ENCODE measurements at places on chromosomes 2 and 18.

- H3K27me3 ChIP-seq = no peaks in the 10 kb centered on the region
- no peak overlapping the region for H3K4me3 ChIP-seq
- no peak overlapping the region for H3K27ac ChIP-seq
- no peaks in the 10 kb centered on the region for H3K36me3 ChIP-seq
- no peak for DNase-seq
These were observed 97.3 kb upstream of the ST3GAL5 start for GRCh38 chr2:85986121-85986520.

GRCh38 chr2:224669449-224669848 lies 46.7 kb downstream of the CCDC195 start:
- H3K27me3 ChIP-seq = no peaks in the 10 kb centered on the region
- H3K36me3 ChIP-seq = no peaks in the 10 kb centered on the region
- no peak overlapping the region for H3K4me3 ChIP-seq
- DNase-seq = no peak
- no peak overlapping the region for H3K27ac ChIP-seq
- H3K4me1 ChIP-seq = no peaks in the 10 kb centered on the region

DNA sequence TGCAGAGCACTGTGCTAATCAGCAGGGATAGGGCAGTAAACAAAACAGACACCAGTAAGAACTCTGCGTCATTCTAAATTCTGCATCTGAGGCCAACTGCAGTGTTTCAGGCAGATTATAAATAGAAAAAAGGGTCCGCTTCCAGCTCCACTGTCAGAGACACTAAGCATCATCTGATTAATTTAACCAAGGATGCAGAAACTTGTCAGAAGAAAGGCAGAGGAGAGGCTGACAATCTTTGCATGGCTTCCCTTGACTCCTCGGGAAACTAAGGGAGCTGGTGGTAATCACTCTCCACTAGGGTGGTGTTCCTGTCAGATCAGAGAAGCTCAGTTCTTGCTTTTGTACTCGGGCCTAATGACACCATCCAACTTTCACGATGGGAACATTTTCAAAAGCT lies 123.5 kb downstream of the DNAH6 start:
- H3K4me3 ChIP-seq = no peak overlapping the region
- no peaks in the 10 kb centered on the region for H3K27me3 ChIP-seq
- H3K36me3 ChIP-seq = no peaks in the 10 kb centered on the region
- H3K27ac ChIP-seq = no peak overlapping the region
- no peak for DNase-seq
- no peaks in the 10 kb centered on the region for H3K4me1 ChIP-seq

GRCh38 chr2:241659150-241659739 lies 21.8 kb downstream of the ATG4B start:
- H3K36me3 ChIP-seq = peaks cover 8% of the 10 kb centered on the region
- no peaks in the 10 kb centered on the region for H3K27me3 ChIP-seq
- H3K4me3 ChIP-seq = no peak overlapping the region
- no peak overlapping the region for H3K27ac ChIP-seq

DNA sequence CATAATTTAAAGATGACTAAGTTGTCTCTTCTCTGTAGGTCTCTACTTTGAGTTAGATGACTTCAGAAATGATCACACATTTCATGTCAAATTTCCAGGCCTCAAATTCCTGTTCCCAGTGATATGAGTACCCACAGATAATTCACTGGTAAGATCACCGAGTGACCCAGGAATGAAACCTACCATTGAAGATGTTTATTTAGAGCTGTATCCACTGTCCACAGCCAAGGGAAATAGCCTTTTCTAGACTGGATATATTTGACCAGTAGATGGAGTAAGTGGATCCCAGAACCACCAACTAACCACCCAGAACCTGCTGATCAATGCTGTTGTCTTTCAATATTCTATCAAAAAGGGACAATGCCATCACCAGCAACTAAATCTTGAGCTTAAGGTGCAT lies 238.8 kb downstream of the SLC8A1 start:
- no peaks in the 10 kb centered on the region for H3K36me3 ChIP-seq
- no peaks in the 10 kb centered on the region for H3K4me1 ChIP-seq
- H3K27me3 ChIP-seq = no peaks in the 10 kb centered on the region
- H3K27ac ChIP-seq = no peak overlapping the region
- no peak for DNase-seq
- no peak overlapping the region for H3K4me3 ChIP-seq

DNA sequence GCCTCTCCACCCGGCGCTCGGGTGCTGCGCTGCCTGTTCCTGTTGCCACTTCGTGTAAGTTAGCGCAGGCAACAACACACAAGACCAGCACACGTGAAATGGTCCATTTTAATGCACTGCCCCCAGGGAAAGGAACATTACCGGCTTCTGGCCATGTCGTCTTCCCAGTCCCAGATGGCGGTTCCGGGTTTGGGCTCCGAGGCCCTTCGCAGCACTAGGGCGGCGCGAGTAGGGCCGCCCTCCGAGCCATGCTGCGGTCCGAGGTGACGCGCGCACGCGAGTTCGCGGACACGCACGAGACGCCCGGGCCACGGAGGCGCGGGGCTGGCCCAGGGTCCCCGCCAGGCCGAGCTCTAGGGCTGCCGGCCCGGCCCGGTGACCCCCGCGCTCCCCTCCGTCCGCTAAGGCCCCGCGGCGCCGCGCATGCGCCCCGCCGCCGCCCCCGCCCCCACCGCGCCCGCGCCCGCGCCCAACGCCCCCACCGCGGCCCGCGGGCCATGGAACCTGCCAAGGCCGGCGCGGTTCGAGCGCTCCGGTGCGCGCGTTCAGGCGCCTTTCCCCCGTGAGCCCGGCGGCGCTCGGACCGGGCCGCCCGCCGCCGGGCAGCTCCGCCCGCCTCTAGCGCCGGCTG lies 367 bp upstream of the ZNF236 start:
- H3K27me3 ChIP-seq = no peaks in the 10 kb centered on the region
- H3K27ac ChIP-seq = peak overlapping the region; percentile 84
- no peaks in the 10 kb centered on the region for H3K36me3 ChIP-seq

DNA sequence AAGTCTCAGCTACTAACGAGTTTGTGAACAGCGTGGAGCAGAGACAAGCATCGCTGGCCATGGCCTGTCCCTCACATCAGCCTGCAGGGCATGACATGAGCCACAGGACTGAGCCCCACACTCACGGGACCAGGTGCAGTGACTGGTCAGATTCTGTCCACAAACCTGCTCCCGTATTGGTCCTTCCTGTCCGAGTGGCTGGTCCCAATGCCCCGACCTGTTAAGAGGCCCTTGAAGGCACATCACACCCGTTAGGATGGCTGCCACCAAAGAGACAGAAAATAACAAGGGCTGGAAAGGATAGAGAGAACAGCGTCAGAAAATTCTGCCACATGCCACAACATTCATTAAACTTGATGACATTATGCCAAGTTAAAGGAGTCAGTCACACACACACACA lies 403.2 kb upstream of the MYT1L start:
- H3K4me1 ChIP-seq = no peaks in the 10 kb centered on the region
- H3K27me3 ChIP-seq = no peaks in the 10 kb centered on the region
- no peaks in the 10 kb centered on the region for H3K36me3 ChIP-seq
- DNase-seq = no peak

GRCh38 chr2:122263746-122264145 lies 508.3 kb downstream of the TSN start:
- no peak overlapping the region for H3K4me3 ChIP-seq
- no peak for DNase-seq
- H3K36me3 ChIP-seq = no peaks in the 10 kb centered on the region
- no peak overlapping the region for H3K27ac ChIP-seq
- H3K4me1 ChIP-seq = no peaks in the 10 kb centered on the region
- no peaks in the 10 kb centered on the region for H3K27me3 ChIP-seq

- H3K4me3 ChIP-seq = no peak overlapping the region
- peaks cover 1% of the 10 kb centered on the region for H3K27me3 ChIP-seq
- no peak for DNase-seq
- no peak overlapping the region for H3K27ac ChIP-seq
These were observed 151.1 kb downstream of the GALNT1 start for GRCh38 chr18:35732636-35733035.

DNA sequence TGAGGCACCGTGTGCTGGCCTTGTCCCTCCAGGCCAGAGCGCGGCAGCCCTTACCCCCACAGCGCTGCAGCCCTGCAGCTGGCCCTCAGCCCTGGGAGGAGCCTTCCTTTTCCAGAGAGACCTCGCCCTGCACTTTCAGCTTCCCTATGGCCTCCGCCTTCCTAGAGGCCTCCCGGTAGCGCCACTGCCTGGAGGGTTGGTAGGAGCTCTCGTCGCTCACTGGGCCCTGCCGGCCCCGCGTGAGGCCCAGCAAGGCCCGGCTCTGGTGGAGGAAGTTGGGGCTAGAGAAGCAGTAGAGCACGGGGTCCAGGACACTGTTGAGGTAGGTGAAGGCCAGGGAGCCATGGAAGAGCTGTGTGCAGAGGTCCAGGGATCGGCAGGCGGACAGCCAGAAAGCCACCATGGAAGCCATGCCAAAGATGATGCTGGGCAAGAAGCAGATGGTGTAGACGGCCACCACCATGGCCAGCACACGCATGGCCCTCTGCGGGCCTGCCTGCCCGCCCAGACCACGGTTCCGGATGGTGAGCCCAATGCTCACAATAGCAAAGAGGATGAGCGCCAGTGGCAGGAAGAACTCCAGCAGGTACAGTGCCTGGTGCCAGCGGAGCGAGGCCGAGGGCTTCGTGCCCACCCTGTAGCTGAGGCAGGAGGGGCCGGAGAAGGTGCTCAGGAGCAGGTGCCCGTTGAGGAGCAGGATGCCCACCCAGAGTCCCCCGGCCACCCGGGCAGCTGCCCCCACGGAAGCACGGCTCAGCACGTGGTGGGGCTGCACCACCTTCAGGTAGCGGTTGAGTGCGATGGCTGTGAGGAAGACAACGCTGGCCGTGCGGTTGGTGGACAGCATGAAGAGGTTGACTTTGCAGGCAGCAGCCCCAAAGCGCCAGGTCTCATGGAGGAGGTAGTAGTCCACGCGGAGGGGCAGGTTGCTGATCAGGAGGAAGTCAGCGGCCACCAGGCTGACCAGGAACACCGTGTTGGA lies 821 bp downstream of the OXER1 start:
- no peaks in the 10 kb centered on the region for H3K4me1 ChIP-seq
- H3K27ac ChIP-seq = no peak overlapping the region
- no peaks in the 10 kb centered on the region for H3K36me3 ChIP-seq
- H3K27me3 ChIP-seq = no peaks in the 10 kb centered on the region
- no peak for DNase-seq

DNA sequence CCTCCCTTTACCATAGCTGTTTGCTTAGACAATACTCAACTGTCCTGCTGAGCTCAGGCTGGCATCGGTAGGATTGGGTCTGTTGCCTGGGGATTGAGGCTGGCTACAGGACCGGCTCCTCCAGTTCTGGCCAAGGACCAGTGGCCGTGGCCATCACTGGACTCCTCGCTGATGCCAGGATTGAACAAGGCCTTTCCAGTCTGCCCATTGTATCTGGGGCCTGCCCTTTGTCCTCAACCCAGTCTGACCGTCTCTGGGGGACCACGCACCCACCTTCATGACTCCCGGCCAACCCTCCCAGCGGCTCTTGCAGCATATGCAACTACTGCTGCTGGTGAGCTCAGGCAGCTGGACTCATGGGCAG lies 28.7 kb downstream of the SH2D6 start:
- no peaks in the 10 kb centered on the region for H3K4me1 ChIP-seq
- no peak overlapping the region for H3K4me3 ChIP-seq
- no peak overlapping the region for H3K27ac ChIP-seq
- H3K36me3 ChIP-seq = no peaks in the 10 kb centered on the region

- H3K4me3 ChIP-seq = no peak overlapping the region
- H3K27me3 ChIP-seq = no peaks in the 10 kb centered on the region
- no peak overlapping the region for H3K27ac ChIP-seq
- H3K4me1 ChIP-seq = no peaks in the 10 kb centered on the region
- no peak for DNase-seq
These were observed 286.8 kb downstream of the ARL6IP6 start for GRCh38 chr2:153005071-153005730.

DNA sequence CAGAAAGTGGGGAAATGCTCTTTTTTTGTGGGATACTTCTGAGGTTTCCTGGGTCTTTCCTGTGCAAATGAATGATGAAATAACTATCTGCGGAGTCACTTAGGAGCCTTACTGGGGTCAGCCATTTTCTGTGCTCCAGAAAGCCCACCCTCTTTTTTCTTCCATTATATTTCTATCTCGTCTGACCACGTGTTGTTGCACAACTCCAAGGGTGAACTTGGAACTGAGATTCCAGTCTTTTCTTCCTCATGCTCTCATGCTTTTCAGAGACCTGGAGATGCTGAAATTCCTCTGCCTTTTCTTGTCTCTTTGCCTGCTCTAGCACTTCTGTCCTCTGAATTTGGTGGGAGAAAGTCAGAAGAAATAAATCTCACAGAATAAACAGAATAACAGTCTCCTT lies 4.8 kb upstream of the SCYGR5 start:
- no peak overlapping the region for H3K4me3 ChIP-seq
- H3K27ac ChIP-seq = no peak overlapping the region
- no peak for DNase-seq
- H3K4me1 ChIP-seq = no peaks in the 10 kb centered on the region
- H3K27me3 ChIP-seq = peaks cover 1% of the 10 kb centered on the region
- H3K36me3 ChIP-seq = no peaks in the 10 kb centered on the region

DNA sequence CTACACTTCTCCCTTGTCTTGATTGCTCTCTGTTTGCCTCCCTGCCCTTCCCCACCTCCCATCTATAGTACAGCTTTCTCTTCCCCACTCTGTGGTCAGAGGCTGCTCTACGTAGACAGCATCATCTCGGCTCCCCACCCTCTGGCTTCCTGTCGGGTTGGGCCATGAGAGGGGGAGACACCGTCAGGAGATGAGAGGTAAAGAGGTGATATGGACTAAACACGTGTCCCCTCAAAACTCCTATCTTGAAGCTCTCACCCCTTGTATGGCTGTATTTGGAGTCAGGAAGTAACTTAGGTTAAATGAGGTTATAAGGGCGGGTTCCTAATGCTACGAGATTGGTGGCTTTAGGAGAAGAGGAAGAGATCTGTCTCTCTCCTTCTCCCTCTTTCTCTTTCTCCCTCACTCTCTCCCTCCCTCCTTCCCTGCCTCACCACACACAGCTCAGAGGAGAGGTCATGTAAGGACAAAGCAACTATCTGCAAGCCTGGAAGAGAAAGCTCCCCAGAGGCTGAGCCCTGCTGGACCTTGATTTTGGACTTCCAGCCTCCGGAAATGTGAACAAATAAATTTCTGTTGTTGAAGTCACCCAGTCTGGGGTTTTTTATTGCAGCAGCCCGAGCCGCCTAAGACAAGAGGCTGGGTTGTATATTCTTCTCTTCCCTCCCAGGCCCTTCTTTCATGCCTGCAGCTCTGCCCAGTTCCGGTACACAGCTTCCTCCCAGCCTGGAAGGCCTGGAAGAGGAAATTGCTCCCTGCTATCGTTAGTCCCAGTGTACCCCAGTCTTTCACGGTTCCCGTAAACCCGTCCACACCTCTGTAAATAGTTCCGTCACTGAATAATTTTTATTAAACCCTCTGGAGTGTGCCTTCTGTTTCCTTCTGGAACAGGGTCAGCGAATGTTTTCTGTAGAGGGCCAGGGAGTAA lies 138.0 kb downstream of the AKAIN1 start:
- H3K27ac ChIP-seq = no peak overlapping the region
- no peaks in the 10 kb centered on the region for H3K4me1 ChIP-seq
- H3K36me3 ChIP-seq = no peaks in the 10 kb centered on the region
- no peaks in the 10 kb centered on the region for H3K27me3 ChIP-seq

- H3K4me3 ChIP-seq = no peak overlapping the region
- no peaks in the 10 kb centered on the region for H3K27me3 ChIP-seq
- no peaks in the 10 kb centered on the region for H3K36me3 ChIP-seq
These were observed 844.9 kb downstream of the CPS1 start for GRCh38 chr2:211401328-211401727.

All from aorta (tissue), 5 donors.